ENCODE measurements at places on chromosomes 12 and 14. TPM values are rescaled to one million over a fixed set of nuclear protein-coding genes. Genes with fewer than 3 reads are reported as not detected.

TMEM121 gene
- total RNA-seq, result 1.4 TPM

C12orf56 gene
- total RNA-seq, result 1.0 TPM

FAM90A1 gene
- total RNA-seq, result not detected

PLD4 gene
- total RNA-seq, result not detected

NEUROD4 gene
- total RNA-seq, result not detected

RND1 gene
- total RNA-seq, result 10.7 TPM

HOXC12 gene
- not detected for total RNA-seq

DIO3 gene
- 60.5 TPM for total RNA-seq

TMEM229B gene
- total RNA-seq, result 1.1 TPM

ARMH4 gene
- 17.3 TPM for total RNA-seq

LALBA gene
- not detected for total RNA-seq

TOMM20L gene
- not detected for total RNA-seq

DNAJC22 gene
- total RNA-seq, result 3.4 TPM

TSPAN9 gene
- total RNA-seq, result 73.5 TPM

INHBE gene
- total RNA-seq, result 0.23 TPM

CPM gene
- total RNA-seq, result not detected

FAM181A gene
- total RNA-seq, result not detected

CFAP54 gene
- total RNA-seq, result 0.99 TPM

HOXC10 gene
- not detected for total RNA-seq

IL26 gene
- not detected for total RNA-seq

ACRBP gene
- 3.8 TPM for total RNA-seq

BEGAIN gene
- 1.0 TPM for total RNA-seq

GALNT9 gene
- total RNA-seq, result not detected

IRF2BPL gene
- total RNA-seq, result 44.3 TPM

MAP1LC3B2 gene
- total RNA-seq, result 0.80 TPM

TSFM gene
- 39.9 TPM for total RNA-seq

Measured in endodermal cell (in vitro differentiated cells).